ENCODE measurements at places on chromosomes 1 and 21.

DNA sequence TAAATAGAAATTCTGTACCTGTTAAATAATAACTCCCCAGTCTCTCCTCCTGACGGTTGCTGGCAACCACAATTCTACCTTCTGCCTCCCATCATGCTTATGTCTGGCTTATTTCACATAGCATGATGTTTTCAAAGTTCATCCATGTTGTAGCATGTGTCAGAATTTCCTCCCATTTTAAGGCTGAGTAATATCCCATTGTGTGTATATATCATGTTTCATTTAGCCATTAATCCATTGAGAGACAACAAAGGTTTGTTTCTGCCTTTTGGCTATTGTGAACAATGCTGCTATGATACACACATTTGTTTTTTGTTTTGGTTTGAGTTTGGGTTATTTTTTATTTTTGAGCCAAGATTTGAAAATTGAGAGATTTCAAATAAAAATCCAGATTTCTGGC is 72.0 kb downstream of the LBR start:
- no peak for DNase-seq

- DNase-seq, result no peak
Measured at GRCh38 chr1:89641781-89642180, 8.9 kb downstream of the LRRC8C start.

- no peak for DNase-seq
Measured at GRCh38 chr1:158694596-158694995, 5.9 kb downstream of the OR6K2 start.

DNA sequence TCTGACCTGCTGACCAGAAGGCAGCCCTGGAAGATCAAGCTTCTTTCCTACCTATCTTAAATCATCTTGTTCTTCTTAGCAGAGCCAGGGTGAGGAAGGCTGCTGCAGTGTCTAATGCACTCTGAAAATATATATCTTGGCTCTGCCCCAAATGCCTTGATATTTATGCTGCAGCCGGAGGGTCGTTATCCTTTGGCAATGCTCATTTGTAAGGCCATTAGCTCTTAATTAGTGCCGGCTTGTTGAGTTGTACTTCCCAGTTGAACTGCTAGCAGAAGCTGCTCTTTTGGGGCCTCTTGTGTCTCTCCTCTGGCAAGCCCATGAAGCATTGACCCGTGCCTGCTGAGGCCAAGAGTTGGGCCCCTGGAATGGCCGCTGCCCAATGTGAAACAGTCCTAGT is 4.2 kb upstream of the GNL2 start:
- DNase-seq, result no peak

- DNase-seq, result no peak
Measured at GRCh38 chr1:152349611-152350010, 10.2 kb downstream of the FLG2 start.

DNA sequence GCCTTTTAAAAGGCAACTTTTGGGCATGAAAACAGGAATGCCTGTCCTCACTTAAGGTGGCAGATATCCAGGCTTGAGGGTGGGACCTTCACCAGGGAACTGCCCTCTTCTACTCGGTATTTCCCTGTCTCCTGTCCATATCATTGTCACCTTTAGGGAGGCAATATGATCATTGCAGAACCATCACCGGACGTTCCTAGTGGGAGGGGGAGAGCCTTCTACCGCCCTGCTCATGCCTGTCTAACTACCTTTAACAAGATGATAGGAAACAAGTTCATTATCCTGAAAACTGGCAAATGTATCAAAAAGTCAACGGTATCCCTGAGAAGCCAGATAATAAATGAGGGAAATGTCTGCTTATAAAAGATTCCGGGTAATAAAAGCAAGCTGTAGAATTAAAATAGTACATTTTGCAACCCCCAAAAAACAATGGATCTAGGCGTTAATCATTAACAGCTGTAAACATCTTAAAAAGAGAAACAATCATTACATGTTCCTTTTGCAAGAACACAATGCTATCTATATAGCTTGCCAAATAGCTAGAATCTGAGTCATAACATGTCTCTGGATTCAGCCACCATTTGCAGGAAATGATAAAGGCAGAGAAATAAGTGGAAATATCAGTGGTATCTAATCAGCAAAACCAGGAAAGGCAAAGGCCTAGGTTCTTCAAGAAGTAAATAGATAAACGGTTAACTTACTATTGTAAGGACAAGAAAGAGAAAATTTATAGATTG is 852.9 kb upstream of the ADGRL4 start:
- DNase-seq, result no peak

DNA sequence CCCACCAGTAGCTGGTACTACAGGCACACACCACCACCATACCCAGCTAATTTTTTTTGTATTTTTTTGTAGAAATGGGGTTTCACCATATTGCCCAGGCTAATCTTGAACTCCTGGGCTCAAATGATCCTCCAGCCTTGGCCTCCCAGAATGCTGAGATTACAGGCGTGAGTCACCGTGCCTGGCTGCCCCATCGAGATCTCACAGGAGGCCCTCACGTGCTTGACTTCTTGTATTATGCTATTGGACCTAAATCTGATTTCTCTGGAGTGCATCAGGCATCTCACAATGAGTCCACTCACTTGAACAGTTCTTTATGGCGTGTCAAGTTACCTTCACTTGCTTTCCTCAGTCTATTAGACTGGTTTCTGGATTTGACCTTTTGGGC is 9.3 kb upstream of the RSRP1 start:
- no peak for DNase-seq

GRCh38 chr1:64110924-64111777 is 92.3 kb upstream of the UBE2U start:
- no peak for DNase-seq

- no peak for DNase-seq
Measured at GRCh38 chr1:157517016-157517415, 35.3 kb downstream of the FCRL5 start.

DNA sequence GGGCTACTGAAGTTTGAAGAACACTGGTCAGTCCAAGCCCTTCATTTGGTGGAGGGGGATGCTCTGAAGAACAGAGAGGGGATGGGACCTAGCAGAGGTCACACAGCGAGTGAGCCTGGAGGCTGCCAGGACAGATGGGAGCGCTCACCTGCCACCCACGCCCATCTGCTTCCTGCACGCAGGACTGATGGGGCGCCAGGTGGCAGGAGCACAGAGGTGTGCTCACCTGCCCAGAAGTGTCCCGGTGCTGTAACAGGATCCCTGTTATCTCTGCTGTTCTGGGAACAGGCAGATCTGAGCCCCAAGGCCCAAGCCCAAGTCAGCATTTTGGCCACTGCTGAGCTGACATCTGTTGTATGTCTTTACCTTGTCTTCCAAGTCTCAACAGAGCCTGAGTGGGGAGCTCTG is 40.5 kb downstream of the EPHB2 start:
- no peak for DNase-seq

- no peak for DNase-seq
Measured at GRCh38 chr1:78665809-78666208, 16.2 kb downstream of the IFI44 start.

- peak; percentile 37 for DNase-seq
Measured at GRCh38 chr21:45309069-45309986, 21.6 kb upstream of the POFUT2 start.

DNA sequence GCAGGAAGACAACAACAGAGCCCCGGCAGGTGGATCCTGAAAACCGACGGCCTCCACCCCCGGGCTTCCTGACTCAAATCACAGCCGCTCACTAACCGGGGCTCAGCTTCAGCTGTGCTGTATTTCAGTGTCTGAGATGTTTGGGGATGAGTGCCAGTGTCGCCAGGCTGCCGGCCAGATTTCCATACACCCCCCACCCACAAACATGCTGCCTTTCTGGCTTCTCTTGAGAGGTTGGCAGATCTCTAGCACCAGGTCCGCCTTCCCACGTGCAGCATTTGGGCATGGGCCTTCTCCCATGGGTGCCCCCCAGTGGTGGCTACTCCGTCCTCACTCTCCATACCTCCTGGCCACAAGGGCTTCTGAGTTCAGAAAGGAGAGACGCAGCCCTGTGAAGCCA is 34.8 kb downstream of the KCNAB2 start:
- DNase-seq, result no peak

- DNase-seq, result no peak
Measured at GRCh38 chr21:43191521-43191920, 22.7 kb downstream of the CRYAA start.

GRCh38 chr1:104648269-104648691 is 898.6 kb downstream of the AMY1C start:
- DNase-seq, result no peak

GRCh38 chr1:206419250-206419649 is 51.0 kb upstream of the IKBKE start:
- DNase-seq, result no peak

- no peak for DNase-seq
Measured at GRCh38 chr1:2341706-2342383, 49.5 kb downstream of the MORN1 start.

GRCh38 chr1:23801338-23801748 is 789 bp upstream of the GALE start:
- DNase-seq, result no peak

- no peak for DNase-seq
Measured at GRCh38 chr1:38166461-38166860, 119.9 kb upstream of the POU3F1 start.

GRCh38 chr1:8023287-8023994 is 2.7 kb downstream of the ERRFI1 start:
- DNase-seq, result no peak

DNA sequence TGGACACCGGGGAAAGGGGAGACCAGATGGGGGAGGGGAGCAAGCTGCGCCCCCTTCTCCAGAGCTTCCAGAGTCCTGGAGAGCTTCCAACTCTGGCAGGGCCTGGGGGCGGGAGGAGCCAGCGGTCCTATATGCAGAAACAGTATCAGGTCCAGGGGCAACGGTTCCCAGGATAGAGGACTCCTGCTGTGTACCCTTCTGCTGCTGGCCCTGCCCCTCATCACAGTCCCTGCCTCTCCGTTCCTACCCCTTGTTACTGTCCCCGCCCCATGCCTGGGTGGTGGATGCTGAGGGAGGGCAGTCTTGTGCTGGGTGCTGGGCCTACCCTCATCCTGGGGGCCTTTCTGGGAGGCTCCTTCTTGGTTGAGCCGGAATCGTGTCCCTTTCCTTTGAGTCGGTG is 19.2 kb upstream of the PEX10 start:
- no peak for DNase-seq

GRCh38 chr21:45788637-45789506 is 145.3 kb downstream of the PCBP3 start:
- DNase-seq, result no peak

DNA sequence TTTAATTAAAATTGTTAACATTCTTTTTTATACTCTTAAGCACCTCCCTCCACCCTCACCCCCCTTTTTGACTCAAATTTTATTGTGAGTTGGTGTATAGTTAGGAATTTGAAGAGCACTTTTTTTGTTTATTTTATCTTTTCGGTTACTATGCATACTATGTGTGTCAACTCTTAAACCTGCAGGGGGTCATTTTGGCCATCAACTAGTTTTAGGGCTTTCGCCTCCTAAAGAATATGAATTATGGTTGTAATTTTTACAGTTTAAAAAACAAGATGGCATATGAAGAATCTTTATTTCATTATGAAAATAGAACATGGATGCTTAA is 9.7 kb downstream of the BACH1 start:
- DNase-seq, result no peak

- DNase-seq, result peak; percentile 19
Measured at GRCh38 chr1:37410105-37410504, 64.3 kb upstream of the ZC3H12A start.

- no peak for DNase-seq
Measured at GRCh38 chr21:38982096-38982495, 176.4 kb downstream of the ETS2 start.

Data from stimulated activated CD4-positive, alpha-beta T cell treated with anti-CD3 and anti-CD28 coated beads, Interleukin-4, amount 100 ng/mL, for 1 hour (primary cell).